ENCODE measurements at places on chromosomes 12 and 14.
A peak's percentile ranks its signal among the peaks of the same experiment; 100 is the strongest.

DNA sequence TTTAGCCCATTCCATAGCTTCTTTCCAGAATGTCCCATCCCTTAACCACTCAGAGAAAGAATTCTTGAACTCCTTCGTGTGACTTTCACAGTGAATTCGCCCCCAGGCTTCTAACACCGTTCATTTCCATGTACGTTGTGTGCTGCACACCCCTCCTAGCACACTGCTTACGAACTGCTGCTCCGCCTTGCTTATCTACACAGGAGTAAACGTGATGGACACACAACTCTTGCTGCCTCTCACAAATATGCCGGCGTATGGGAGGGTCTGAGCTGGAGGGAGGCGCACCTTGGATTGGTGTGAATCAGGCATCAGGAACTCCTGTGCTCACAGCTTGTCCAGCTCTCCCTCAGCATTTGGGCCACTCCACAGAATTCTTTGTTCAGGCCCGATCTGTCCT, 3.9 kb upstream of the ADGRD1 start:
- no peak for DNase-seq

DNA sequence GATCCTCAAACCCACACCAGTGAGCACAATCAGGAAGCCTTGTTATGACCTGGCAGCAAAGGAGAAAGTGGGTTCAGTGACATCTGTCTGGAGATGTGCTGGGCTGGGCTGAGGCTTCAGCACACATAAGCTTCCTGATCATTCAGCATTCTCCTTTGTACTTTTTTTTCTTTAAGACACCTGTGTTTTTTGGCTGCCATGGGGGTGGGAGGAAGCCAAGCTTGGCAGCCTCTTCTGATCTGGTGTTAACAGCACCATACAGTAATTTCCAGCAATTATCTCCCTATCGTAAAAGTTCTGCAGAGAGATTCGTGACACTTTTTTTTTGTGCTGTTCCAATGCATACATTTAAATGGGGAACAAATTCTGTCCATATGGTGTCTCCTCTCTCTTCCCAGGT, 38.9 kb upstream of the RASSF3 start:
- no peak for DNase-seq

- DNase-seq, result no peak
Observed at GRCh38 chr12:41972196-41972595, 172.5 kb downstream of the GXYLT1 start.

GRCh38 chr14:37116933-37117849, 55.2 kb downstream of the SLC25A21 start:
- DNase-seq, result no peak

- DNase-seq, result no peak
Observed at GRCh38 chr12:24363177-24363754, 413.8 kb upstream of the SOX5 start.

DNA sequence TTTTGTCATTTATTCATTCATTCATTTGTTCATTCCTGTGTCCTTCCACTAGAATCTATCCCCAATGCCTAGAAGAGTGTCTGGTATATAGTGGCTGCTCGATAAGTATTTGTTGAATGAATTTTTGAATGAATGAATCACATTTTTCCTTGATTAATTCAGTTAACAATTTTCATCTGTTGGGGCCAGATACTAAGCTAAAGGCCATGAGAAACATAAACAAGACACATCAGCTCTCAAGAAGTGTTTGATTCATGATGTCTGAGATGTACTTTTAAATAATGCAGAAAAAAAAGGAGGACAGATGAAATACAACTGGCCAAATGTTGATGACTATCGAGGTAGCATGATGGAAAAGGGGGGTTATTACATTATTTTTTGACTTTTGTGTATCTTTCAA, 48.1 kb upstream of the TMED10 start:
- no peak for DNase-seq

- no peak for DNase-seq
Observed at GRCh38 chr14:67141146-67141900, 47.9 kb upstream of the GARIN2 start.

DNA sequence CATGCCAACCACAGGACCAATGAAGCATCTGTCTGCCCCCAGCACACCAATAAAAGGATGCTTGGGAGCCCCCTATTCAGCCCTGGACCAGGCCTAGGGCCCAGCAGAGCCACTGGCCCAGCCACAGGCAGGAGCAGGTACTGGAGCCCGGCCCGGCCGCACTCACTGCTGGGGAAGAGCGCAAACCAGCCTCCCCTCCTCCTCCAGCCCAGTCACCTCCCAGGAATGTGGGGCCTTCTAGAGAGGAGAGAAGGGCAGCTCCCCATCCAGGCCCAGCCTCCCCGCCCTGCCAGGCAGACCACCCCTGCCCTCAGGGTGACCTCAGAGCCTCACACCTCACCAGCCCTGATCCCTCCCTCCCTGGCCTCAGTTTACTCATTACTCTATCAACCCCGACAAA, 56.2 kb downstream of the CCNK start:
- DNase-seq, result no peak

DNA sequence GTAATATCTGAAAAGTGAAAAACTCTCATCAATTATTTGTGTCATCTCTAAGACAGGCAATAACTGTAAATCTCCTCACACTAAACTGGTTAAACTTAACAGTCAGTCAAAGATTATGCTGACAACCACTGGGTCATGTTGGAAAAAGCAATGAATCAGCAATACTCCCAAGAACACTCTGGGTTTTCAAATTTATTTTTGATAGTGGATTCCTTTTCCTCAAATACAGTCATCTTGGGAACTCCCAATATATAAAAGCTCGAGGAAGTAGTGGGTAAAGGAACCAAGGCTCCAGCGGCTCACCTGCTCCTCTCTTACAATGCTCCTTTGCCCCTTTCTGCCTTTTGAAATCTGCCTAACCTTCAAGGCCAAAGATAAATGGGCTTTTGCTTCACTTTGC, 70.0 kb downstream of the ARMH4 start:
- no peak for DNase-seq

- no peak for DNase-seq
Observed at GRCh38 chr12:103799857-103800771, 40.9 kb downstream of the NT5DC3 start.

- DNase-seq, result no peak
Observed at GRCh38 chr12:16526693-16527092, 79.3 kb downstream of the LMO3 start.

DNA sequence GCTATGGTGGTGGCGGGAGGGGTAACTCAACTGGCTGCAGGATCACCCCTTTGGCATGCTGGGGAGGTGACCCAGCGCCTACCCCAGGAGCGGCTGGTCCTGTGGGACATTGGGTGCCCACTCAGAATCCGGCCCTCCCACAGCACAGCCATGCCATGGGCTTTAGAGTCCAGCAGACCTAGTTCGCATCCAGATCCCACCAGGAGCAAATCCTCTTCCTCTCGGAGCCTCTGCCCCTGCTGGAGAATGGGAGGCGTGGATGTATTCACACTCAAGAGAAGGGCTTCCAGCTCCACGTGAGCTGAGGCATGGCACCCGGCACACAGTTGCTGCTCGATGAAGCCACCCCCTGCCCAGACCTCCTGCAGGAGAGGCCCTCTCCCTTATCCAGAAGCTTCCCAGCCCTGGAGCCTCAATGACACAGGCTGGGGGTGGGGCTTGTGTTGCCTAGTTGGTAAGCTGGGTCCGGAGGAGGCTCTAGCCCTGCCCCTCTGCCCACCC, 17.7 kb downstream of the FAM222A start:
- no peak for DNase-seq

- no peak for DNase-seq
Observed at GRCh38 chr12:130455161-130455560, 117.5 kb downstream of the PIWIL1 start.

GRCh38 chr12:52907092-52907810, 2.4 kb upstream of the KRT8 start:
- DNase-seq, result no peak

DNA sequence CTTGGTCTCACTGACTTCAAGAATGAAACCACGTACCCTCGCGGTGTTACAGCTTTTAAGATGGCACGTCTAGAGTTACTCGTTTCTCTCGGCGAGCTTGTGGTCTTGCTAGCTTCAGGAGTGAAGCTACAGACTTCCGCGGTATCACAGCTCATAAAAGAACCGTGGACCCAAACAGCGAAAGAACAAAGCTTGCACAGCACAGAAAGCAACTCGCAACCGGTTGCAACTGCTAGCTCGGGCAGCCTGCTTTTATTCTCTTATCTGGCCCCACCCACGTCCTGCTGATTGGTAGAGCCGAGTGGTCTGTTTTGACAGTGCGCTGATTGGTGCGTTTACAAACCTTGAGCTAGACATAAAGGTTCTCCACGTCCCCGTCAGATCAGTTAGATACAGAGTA, 4.2 kb upstream of the CLEC4C start:
- DNase-seq, result no peak

GRCh38 chr12:26884765-26885576, 52.0 kb upstream of the ITPR2 start:
- peak; percentile 47 for DNase-seq

- no peak for DNase-seq
Observed at GRCh38 chr14:50946234-50946935, 2.1 kb upstream of the PYGL start.

GRCh38 chr14:68956724-68957123, 22.4 kb downstream of the ACTN1 start:
- DNase-seq, result no peak

DNA sequence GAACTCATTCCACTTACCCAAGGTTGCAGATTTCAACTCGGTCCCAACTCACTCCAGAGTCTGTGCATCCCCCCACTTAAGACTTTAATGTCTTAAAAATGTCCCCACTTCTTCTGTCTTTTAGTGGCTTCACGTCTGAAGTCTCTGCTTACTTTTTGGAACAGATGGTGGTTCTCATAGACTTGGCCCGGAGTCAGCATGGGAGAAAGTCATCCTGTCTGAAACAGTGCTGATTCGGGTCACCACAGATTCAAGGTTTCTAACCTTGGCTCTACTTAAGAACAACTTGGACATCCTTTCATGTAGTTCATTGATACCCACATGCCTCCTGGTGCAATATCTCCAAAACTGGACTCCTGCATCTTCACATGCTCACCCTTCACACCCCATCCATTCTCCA, 26.0 kb downstream of the CHST11 start:
- DNase-seq, result no peak

- no peak for DNase-seq
Observed at GRCh38 chr12:26473291-26473690, 277.9 kb downstream of the SSPN start.

DNA sequence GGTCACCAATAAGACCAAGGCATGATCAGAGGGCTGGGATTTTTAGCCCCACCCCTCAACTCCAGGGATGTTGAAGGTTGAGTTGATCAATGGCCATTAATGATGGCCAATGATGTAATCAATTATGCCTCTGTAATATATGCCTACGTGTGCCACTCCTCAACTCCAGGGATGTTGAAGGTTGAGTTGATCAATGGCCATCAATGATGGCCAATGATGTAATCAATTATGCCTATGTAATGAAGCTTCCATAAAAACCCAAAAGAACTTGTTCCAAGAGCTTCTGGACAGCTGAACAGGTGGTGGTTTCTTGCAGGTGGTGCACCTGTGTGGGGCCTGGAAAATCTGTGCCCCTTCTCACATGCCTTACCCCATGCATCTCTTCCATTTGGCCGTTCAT, 33.2 kb downstream of the KLRG1 start:
- DNase-seq, result no peak

GRCh38 chr12:106106061-106106566, 32.6 kb downstream of the NUAK1 start:
- no peak for DNase-seq

- DNase-seq, result no peak
Observed at GRCh38 chr12:52418576-52419110, 12.5 kb upstream of the KRT82 start.

- DNase-seq, result no peak
Observed at GRCh38 chr12:33111850-33112249, 215.3 kb upstream of the PKP2 start.

GRCh38 chr14:33609582-33609981, 341.3 kb downstream of the EGLN3 start:
- DNase-seq, result no peak

DNA sequence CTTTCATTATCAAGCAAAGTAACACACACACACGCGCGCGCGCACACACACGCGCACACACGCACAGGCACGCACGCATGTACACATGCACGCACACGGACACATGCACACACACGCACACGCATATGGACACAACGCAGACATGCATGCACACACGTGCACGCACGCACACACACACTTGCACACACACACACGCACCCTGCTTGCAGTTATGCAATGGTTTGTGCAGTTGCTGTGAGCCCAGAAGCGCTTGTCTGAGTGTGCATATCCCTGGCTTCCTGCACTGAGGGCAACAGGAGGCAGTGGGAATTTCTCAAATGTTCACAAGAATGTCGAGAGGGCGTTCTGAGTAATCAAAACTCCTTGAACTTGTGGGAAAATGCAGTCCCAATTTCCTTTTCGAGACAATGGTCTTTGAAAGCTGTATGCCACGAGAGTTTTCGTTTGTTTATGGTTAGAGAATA, 41.6 kb downstream of the NFKBIA start:
- DNase-seq, result no peak

GRCh38 chr12:8916154-8916553, 1.8 kb downstream of the PHC1 start:
- no peak for DNase-seq

DNA sequence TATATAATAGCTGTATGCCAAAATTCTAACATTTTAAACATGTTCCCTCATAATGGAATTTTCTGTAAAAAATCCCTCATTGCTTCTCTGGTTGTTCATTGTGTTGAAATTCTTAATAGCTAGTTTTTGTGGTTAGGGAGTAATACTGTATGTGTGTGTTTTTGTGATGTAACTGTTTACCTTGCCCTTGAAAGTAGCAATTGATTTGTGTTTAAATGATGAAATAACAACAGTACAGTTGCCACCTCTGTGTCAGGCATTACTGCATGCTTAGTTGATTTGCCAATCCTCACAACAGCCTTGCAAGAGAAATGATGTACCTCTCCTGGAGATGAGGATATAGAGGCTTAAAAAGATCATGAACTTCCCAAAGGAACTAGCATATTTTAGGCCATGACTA, 94.9 kb downstream of the DAAM1 start:
- no peak for DNase-seq

DNA sequence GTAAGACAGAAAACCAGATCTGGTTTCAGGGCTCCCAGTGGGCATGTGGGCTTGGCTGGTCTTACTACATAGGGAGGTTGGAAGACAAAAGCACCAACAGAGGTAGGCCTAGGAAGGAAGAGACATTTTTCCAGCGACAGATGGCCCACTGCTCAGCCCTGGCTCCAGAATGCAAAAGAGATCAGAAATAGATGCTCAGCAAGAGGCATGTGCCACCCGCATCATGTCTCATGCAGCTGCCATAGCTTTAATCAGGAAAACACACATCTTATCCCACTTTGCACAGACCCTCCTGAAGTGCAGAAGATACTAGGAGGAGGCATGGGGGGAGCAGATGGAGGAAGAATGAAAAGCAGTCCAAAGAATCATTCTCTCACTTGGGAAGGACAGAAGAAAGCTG, 25.3 kb downstream of the VASH1 start:
- DNase-seq, result no peak

GRCh38 chr14:90517076-90517841, 120.4 kb downstream of the CALM1 start:
- no peak for DNase-seq

- DNase-seq, result no peak
Observed at GRCh38 chr12:125194163-125194773, 129.0 kb downstream of the AACS start.
